Renal pelvis (tissue), 12 donors: ENCODE measurements at places on chromosomes 11 and 22.

DNA sequence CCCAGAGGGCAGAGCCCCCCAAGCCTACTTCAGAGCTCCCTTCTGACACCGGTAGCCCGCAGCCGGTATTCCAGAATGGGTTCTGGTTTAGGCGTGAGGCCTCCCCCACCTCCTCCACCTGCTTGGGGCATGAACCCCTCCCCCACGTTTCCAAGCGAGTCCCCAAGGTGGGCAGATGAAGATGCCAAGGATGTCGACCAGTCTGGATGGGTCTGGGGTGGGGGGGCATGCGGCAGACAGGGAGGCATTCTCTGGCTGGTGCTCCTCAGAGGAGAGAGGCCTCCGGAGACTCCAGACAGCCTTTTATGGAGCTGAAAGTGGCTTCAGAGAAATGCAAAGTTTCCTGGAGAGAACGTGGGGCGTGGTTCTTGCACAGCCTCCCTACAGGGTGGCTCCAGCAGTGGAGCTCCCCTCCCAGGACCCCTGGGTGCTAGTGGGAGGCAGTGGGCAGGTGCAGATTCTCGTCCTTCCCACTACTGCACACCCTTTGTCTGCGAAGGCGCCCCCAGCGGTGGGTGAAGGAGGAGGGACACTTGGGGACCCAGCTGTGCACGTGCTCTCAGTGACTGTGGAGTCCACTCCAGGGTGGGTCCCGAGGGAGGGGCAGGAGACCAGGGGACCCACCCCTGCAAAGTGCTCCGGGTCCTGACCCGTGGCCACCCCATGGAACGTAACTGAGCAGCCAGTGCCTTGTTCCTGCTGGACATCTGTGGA, 4.2 kb downstream of the CCND1 start:
- DNase-seq = no peak

DNA sequence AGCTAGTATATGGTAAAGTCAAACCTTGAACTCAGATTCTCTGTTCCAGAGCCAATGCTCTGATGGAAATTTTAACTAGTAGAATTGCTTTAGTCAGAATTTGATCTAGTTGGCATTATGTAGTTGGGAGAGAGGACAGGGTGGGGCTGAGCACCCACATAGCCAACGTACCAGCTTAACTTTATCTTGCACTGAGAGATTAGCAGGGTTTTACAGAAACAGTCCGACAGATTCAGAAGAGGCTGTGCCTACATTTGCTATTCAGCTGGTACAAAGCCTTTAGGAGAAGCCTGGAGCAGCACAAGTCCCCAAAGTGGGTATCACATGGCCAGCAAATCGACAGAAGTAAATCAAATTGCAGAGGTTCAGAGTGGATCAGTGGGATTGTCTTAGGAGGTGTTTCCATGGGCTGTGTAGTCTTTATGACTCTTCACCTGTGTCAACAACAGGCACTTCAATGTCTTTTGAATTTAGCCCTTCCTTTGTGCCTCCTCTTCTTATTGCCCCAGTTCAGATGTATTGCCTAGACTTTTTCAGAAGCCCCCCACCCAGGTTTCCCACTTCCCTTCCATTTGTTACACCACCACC, 7.3 kb upstream of the CSRP3 start:
- DNase-seq = no peak

GRCh38 chr11:108340973-108341372, 118.1 kb downstream of the ATM start:
- DNase-seq = no peak

- no peak for DNase-seq
These were observed 171.2 kb downstream of the OPCML start for GRCh38 chr11:133360860-133361688.

- DNase-seq = no peak
These were observed 11.6 kb upstream of the TMEM45B start for GRCh38 chr11:129804012-129804411.

DNA sequence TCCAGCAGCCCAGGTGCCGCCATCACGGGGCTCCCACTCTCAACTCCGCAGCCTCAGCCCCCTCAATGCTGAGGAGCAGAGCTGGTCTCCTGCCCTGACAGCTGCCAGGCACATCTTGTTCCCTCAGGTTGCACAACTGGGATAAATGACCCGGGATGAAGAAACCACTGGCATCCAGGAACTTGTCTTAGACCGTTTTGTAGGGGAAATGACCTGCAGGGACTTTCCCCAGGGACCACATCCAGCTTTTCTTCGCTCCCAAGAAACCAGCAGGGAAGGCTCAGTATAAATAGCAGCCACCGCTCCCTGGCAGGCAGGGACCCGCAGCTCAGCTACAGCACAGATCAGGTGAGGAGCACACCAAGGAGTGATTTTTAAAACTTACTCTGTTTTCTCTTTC, at the start of gene SAA1:
Gene SAA1 (plus strand): TSS at position 316 of the 400 bp plus-strand sequence. CDS start 624 bp downstream, outside the sequence.
- no peak for DNase-seq

DNA sequence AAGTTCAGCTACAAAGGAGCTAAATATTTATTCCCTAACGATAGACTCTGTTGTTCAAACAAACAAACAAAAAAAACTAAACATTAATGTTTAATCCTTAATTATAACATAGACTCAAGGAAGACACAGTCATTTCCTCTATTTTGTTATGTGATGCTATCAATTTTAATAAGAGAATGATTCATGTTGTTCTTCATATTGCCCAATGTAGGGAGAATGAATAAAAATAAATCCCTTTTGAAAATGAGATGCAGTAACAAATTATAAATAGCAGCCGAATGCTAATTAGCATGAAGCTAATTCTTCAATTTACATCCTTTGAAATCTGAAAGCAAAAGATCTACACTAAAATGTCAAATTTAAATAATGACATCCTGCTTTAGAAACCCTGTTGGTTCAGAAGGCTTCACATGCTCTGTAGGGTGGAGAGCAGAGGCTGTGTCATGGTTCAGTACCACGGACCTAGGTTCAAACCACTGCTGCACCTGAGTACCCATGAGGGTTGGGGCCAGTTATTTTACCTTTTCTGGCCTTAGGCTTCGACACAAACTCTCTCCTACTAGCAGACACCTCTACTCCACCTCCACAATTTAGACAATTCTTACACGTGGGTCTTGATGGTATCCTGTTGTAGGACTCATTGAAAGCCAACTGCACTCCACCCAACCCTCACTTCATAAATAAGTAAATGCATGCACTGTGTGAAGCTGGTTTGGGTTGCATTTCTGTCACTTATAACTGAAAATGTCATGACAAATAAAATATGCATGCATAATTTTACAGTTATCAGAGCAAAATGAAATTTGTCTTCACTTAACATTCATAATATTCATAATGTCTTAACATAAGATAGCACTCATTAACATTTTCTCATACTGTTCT, 89.0 kb downstream of the RRAS2 start:
- DNase-seq = no peak

- no peak for DNase-seq
These were observed 2.3 kb downstream of the POLR2L start for GRCh38 chr11:839875-840617.

- DNase-seq = no peak
These were observed 36.9 kb downstream of the PTPRJ start for GRCh38 chr11:48017105-48017830.

DNA sequence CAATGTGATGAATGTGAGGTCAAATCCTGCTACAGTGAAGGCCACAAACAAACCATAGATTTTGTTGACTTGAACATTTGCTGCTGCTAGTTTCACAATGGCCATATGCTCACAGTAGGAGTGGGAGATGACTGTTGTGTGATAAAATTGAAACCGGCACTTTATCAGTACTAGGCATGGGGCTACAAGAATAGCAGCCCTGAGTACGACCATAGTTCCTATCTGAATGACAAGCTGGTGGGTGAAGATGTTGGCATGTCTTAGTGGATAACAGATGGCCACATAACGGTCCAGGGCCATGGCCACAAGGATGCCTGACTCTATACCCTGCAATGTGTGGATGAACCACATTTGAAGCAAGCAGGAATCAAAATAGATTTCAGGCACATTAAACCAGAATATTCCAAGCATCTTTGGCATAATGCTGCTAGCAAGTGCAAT, 2.8 kb downstream of the OR52A1 start:
- no peak for DNase-seq

DNA sequence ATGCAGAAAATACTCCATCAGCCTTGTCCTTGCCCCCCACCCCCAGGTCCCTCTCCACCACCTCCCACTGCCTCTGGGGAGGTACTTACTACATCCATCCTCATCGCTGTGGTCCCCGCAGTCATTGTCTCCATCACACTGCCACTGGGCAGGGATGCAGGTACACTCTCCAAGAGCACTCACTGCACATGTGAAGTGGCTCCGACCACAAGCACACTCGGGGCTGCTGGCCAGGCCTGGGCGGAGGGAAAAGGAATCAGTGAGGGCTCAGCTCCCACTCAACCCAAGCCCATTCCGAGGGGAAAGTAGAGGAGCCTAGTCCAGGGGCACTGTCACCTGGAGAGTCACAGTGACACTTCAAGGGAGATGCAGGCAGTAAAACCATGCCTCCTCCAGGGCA, 15.7 kb downstream of the LRP4 start:
- DNase-seq = no peak

DNA sequence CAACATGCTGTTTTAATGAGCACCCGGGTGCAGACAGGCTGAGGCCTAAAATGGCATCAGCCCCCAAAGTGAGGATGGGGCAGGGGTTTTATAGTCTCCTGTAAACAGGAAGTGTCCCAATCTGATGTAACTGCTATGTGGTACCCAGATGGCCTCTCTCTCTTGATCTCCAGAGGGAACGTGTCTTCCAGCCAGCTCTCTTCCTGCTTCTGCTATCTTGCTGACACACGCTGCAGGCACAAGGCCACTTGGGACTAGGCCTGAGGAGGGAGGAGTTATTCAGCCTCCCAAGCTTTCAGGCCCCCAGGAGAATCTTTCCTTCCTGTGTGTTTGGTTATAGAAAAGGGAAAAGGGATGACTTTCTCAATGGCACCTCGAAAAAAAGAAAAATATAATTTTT, 11.4 kb upstream of the VSTM5 start:
- DNase-seq = no peak

GRCh38 chr11:132853886-132854285, 678.4 kb downstream of the OPCML start:
- no peak for DNase-seq

DNA sequence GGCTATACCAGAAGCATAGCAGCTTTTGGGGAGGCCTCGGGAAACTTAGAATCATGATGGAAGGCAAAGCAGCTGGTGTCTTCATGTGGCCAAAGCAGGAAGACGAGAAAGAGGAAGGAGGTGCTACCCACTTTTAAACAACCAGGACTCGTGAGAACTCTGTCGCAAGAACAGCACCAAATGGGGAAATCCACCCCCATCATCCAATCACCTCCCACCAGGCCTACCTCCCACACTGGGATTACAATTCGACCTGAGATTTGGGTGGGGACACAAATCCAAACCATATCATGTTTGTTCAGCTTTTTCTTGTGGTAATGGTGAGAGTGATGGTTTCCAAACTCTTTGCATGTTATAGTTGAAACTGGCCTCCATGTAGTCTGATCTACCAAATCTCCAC, 32.5 kb upstream of the OR10D3 start:
- DNase-seq = no peak

GRCh38 chr11:65355013-65355775, 643 bp downstream of the TIGD3 start:
- DNase-seq = no peak

DNA sequence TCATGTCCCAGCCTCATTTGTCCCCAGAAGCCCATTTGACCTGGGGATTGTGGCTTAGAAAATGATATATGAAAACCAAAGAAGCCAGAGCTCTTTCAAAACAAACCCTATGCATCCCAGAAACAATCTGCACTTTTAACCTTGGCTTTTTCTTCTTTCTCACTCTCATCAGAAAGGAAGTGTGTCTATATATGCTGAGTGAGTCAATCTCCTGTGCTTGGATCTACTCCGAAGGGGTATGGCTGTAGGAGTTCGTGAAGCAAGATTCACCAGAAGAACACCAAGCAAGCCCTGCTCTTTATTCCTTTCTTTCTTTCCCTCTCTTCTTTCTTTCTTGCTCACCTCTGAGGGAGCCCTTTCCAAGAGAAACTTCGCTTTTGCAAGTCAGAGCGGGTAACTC, 636 bp downstream of the PAMR1 start:
- no peak for DNase-seq

DNA sequence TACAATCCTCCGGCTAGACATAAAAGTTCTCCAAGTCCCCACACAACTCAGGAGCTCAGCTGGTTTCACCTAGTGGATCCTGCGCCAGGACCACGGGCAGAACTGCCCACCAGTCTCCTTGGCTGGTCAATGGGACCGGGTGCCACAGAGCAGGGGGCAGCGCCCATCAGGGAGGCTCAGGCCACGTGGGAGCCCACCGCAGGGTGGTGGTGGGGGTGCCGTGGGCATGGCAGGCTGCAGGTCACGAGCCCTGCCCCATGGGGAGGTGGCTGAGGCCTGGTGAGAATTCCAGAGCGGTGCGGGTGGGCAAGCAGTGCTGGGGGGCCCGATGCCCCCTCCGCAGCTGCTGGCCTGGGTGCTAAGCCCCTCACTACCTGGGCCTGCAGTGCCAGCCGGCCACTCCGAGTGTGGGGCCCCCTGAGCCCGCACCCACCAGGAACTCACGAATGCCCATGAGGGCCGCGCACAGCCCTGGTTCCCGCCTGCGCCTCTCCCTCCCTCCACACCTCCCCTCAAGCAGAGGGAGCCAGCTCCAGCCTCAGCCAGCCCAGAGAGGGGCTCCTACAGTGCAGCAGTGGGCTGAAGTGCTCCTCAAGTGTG, 1091.9 kb upstream of the TENM4 start:
- DNase-seq = no peak

DNA sequence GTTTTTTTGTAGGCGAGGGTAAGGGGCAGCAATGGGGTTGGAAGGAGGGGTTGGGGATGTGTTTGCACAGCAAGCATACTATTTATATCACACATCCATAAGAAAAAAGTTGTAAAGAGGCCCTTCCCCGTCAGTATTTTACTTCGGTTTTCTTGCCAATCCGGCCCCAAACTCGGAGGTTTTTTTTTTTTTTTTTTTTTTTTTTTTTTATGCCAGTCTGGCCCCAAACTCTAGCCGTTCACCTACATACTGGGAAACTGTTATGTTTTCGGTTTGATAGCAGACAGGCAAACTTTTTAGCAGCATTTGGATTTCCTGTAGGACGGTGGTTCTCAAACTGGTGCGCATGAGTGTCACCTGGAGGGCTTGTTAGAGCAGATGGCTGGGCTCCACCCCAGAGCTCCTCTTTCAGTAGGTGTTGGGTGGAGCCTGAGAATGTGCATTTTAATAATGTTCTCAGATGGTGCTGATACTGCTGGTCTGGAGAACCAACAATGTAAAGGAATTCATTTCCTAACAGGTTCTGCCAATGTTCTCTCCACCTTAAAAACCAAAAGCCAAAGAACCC, 76.5 kb upstream of the ZBED5 start:
- no peak for DNase-seq

DNA sequence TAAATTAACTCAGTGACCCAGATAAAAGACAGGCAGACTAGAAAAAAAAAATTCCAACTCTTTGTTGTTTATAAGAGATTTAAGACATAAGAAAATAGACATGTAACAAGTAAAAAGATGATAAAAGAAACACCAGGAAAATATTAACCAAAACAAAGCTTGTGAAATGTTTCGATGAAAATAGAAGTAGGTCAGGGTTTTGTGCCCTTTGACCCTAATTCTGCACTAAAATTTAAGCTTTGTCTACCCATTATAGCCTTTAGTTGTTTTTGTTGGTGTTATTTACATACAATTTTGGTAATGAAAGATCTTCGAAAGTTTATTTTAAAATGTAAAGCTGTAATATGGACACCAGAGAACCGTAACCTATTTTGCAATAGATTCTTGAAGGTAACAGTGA, 75.7 kb downstream of the LRRC4C start:
- DNase-seq = no peak

GRCh38 chr22:41094041-41094593, 1.7 kb downstream of the EP300 start:
- no peak for DNase-seq
